GM23338 (cell line): ENCODE measurements at places on chromosomes 6 and 20. TPM values are rescaled to one million over a fixed set of nuclear protein-coding genes. Genes with fewer than 3 reads are reported as not detected.

DNA sequence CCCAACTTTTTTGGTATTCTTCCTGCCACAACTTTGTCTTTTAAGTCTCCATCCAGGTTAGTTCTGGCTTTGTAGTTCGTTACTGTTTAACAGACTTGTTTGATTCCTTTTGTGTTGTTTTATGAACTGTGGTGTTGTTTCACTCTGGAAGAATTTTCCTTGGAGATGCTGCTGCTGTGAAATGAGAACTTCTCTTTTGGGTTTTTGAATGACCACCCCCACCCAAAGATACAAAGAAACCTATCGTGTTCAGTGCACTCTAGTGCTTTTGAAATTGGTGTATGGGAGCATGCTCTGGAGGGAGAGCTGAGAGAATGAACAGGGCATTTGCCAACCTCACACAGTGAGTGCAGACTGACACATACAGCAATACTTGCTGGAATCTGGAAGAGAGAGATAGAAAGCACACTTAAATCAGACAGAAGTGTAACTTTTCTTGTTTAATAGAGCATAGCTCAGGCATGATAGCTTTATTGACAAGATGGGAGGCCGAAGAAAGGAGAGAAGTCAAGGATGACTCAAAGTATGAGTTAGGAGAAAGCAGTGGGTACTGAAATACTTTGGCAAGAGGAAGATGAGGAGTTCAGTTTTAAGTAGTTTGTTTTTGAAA, 293.1 kb downstream of the SOX4 start:
- no peak for DNase-seq

- DNase-seq: peak; percentile 88
Observed at GRCh38 chr6:33589731-33590530, 9.9 kb upstream of the BAK1 start.

- DNase-seq: no peak
Observed at GRCh38 chr20:38935967-38936407, 9.8 kb downstream of the FAM83D start.

- DNase-seq: no peak
Observed at GRCh38 chr6:170376386-170377043, 70.0 kb downstream of the FAM120B start.

DNA sequence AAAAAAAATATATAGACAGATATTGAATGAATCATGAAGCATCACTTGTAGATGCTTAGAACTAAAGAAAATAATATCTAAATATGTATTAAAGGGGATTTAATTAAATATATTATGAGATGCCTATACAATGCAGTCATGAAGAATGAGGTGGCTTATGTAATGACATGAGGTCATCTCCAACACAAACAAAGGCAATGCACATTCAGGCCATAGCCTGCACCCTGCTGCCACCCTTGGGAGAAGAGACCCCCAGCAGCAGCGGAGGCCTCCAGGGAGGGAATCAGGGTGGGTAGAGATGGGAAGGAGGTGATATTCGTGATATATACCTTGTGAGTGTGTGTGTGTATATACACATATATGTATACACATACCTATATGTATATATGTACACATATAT, 26.4 kb upstream of the SSTR4 start:
- no peak for DNase-seq

DNA sequence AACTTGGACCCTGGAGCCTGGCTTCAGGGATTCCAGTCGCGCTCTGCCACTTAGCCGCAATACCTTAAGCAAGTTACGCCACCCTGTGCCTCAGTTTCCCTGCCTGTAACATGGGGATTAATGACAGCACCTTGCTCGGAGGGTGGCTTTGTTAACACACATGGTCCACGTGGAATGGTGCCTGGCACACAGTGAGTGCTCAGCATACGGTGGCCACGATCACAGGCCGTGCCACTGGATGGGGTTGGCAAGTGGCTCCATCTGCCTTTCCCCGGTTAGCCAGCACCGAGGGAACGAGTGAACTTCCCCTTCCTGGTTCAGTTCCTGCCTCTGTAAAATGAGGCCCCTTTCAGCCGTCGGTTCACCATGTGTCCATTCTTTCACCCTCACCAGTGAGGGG, 17.2 kb downstream of the C6orf132 start:
- DNase-seq: no peak

DNA sequence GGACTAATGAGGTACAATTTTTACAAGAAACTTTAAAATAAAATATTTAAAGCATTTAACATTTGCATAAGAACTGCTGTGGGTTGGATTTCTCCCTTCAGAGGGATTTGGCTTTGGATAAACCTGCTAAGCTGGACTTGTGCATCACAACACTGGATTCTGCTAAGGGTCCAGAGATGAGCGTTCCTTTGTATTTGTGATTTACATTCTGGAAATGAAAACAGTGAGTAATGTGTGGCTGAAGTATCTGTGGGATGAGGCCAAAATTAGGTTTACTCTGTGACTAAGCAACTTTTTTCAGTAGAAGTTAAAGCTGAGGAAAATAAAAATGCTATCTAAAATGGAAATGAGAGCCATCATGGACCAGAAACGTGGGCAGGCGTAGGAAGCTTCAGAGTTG, 494.3 kb downstream of the EPM2A start:
- DNase-seq: no peak

- no peak for DNase-seq
Observed at GRCh38 chr20:25045343-25045712, 12.6 kb downstream of the ACSS1 start.

- peak; percentile 91 for DNase-seq
Observed at GRCh38 chr20:10034717-10035571, at the start of gene ANKEF1. Gene ANKEF1 (plus strand): TSS chr20:10034987. CDS start chr20:10038302, 3,315 bp downstream.

DNA sequence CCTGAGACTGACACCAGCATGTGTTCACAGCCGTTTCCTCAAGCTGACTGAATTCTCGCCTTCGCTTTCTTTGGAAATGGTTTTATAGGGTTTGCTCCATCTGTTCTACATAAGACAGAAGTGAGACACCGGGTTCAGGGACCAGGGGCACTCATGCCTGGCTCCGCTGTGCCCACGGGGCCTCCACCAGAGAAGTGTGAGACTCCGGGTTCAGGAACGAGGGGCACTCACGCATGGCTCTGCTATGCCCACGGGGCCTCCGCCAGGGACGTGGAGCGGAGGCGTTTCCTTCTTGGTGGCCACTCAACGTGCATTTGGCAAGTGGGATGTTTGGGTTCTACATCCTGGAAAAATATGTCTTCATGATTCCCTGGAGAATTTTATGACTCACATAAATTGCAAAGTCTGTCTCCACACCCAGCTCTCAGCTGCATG, 106.6 kb downstream of the RNASET2 start:
- DNase-seq: no peak

DNA sequence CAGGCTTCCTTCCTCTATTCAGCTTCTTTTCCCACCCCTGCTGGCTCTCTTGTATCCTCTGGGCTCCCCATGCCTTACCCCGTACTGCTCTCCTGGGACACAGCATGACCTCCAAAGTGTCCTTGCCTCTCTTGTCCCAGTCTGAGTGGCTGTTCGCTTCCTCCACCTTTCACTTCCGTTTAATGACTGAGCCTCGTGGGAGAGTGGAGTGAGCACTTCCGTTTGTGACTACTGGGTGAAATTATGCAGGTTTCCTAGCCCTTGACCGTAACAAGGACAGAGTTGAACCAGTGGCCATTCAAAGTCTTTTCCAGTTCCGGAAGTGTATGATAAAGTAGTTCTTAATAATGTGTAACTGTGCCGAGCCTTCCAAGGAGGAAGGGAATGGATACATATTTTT, 109.2 kb downstream of the ARID1B start:
- DNase-seq: no peak

GRCh38 chr6:83193747-83194566, 800 bp downstream of the RWDD2A start:
- DNase-seq: peak; percentile 92

SLC16A10 gene
- total RNA-seq: 30.9 and 37.6 TPM in 2 replicates

BPIFB2 gene
- total RNA-seq: not detected in 2 replicates

BPIFB1 gene
- total RNA-seq: not detected in 2 replicates

C20orf204 gene
- 0.73 and 0.85 TPM in 2 replicates for total RNA-seq

RBM24 gene
- 0.58 and 1.3 TPM in 2 replicates for total RNA-seq

MYMX gene
- total RNA-seq: 2.8 TPM in 2 replicates
